ENCODE measurements at places on chromosomes 3 and 15. TPM values are rescaled to one million over a fixed set of nuclear protein-coding genes. Genes with fewer than 3 reads are reported as not detected.
A peak's percentile ranks its signal among the peaks of the same experiment; 100 is the strongest.

Gene PTX3
- 5.0 TPM for total RNA-seq

Gene IL12A
- 0.69 TPM for total RNA-seq

Gene CFAP100
- not detected for total RNA-seq

Gene AQR
- 12.2 TPM for total RNA-seq

Gene NR1D2
- 13.5 TPM for total RNA-seq

Gene NUSAP1
- total RNA-seq: 2.8 TPM

Gene ISLR
- 1.5 TPM for total RNA-seq

Gene SNURF
- 13.0 TPM for total RNA-seq

Gene MED12L
- total RNA-seq: 0.64 TPM

GRCh38 chr3:14452740-14453710 is 50.6 kb downstream of the SLC6A6 start:
- peaks cover 25% of the 10 kb centered on the region for H3K4me1 ChIP-seq
- peak overlapping the region; percentile 80 for H3K27ac ChIP-seq
- H3K4me3 ChIP-seq: no peak overlapping the region
- DNase-seq: peak; percentile 85
- no peaks in the 10 kb centered on the region for H3K27me3 ChIP-seq

- H3K4me1 ChIP-seq: no peaks in the 10 kb centered on the region
- no peaks in the 10 kb centered on the region for H3K27me3 ChIP-seq
- no peak overlapping the region for H3K27ac ChIP-seq
Measured at GRCh38 chr3:74273091-74273490, 341.4 kb downstream of the CNTN3 start.

- no peak overlapping the region for H3K27ac ChIP-seq
- peaks cover 12% of the 10 kb centered on the region for H3K36me3 ChIP-seq
- DNase-seq: no peak
- no peak overlapping the region for H3K4me3 ChIP-seq
Measured at GRCh38 chr15:90960298-90961091, 5.8 kb downstream of the RCCD1 start.

GRCh38 chr15:49247556-49248110 is 77.6 kb downstream of the GALK2 start:
- no peak for DNase-seq
- H3K4me3 ChIP-seq: no peak overlapping the region
- no peaks in the 10 kb centered on the region for H3K4me1 ChIP-seq
- peaks cover 9% of the 10 kb centered on the region for H3K36me3 ChIP-seq
- no peak overlapping the region for H3K27ac ChIP-seq

DNA sequence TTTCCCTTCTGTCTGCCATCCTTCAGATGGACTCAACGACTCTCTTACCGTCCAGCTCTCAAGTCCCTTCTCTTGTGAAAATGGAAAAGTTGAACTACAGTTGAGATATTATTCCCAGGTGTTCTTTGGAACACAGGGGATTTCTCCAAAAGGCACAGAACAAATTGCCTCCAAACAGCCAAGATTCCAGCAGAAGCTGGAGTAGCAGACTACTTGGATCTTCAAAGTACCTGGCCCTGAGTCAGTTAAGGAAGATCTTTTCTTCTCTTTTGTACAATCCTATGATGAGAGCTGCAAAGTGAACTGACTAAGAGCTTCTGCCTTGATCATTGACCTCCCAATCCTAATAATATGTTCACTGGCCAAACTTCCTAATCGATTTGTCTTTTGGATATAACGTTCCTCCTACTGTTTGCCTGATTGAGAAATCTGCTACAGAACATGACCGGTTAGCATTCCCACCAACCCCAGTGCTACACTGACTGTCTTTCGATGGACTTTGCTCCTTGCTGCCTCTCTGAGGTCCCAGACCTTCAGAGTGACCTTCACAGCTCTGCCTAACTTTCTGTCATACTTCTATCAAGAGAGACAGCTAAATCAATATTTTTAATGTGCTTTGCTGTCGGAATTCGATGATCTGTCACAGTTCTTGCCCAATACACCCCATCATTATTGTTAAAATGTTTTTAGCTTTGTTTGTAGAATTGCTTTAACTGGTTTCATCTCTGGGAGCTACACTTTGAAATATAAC is 21.9 kb downstream of the PAQR9 start:
- H3K4me1 ChIP-seq: no peaks in the 10 kb centered on the region
- no peak overlapping the region for H3K27ac ChIP-seq
- H3K4me3 ChIP-seq: no peak overlapping the region
- no peaks in the 10 kb centered on the region for H3K36me3 ChIP-seq

DNA sequence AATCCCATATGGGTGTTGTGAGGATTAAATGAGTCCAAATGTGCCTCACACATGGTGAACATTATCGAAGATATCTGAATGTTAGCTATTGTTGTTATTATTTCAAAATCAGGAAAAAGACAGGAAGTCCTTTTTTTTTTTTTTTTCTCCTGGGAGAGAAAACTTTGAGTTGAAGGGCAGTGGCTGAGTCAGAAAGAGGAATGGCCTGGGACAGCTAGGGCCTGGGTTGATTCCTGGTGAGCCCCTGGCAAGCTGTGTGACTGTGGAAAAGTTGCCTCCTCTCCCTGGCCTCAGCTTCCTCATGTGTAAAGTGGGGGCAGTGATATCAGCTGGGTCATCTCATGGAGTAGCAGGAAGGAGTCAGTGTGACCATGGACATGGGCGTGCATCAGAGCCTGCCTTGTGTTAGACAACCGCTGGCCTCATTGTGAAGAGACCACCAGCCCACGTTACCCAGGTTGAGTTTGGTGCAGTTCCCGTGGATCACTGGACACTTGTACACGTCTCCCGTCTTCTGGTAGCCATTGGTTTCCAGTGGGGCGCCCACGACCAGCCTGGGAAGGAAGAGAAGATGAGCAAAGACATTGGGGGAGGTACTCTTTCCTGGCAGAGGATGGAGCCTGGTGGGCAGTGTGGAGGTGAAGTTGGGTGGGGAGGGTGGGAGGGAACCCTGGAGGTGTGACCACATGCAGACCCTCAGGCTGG is 63.1 kb downstream of the ITGA11 start:
- H3K4me3 ChIP-seq: no peak overlapping the region
- no peaks in the 10 kb centered on the region for H3K27me3 ChIP-seq
- no peak overlapping the region for H3K27ac ChIP-seq
- no peaks in the 10 kb centered on the region for H3K36me3 ChIP-seq
- DNase-seq: no peak

DNA sequence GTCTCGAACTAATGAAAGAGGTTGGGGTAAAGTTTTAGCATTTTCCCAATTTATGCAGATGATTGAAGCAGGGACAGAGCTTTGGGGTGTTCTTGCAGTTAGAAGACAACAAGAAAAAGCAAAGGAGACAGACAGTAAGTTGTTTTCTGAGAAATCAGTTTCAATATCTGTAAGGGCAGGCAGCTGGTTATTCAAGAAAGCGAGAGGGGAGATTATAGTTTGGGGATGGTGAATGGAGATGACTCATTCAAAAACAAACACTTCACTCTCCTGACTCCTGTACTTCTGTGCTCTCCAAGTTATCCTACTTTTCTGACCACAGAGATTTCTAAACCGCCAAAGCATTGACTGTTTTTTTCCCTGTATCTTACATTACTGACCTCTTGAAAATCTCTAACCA is 352.0 kb downstream of the GAP43 start:
- H3K27me3 ChIP-seq: no peaks in the 10 kb centered on the region
- H3K36me3 ChIP-seq: no peaks in the 10 kb centered on the region
- no peaks in the 10 kb centered on the region for H3K4me1 ChIP-seq
- H3K27ac ChIP-seq: no peak overlapping the region

DNA sequence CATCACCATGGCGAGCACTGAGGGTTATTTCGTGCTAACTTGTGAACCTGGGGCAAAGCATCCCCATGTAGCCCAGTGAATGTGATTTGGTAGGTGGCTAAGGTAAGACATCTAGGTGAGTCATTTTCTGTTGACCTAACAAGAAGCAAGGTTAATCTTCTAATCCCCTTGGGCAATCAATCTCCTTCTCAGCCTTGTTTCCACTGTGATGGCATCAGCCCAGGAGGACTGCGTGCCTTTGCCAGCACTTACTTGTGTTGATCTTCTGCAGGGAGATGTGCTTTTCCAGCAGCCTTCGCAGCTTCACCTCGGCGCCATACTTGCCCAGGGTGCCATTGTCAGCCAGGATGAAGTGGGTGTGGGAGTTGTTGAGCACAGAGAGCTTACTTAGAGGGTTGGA is 35.7 kb downstream of the TRPM1 start:
- no peaks in the 10 kb centered on the region for H3K27me3 ChIP-seq
- H3K27ac ChIP-seq: no peak overlapping the region
- DNase-seq: no peak
- no peaks in the 10 kb centered on the region for H3K4me1 ChIP-seq
- no peaks in the 10 kb centered on the region for H3K36me3 ChIP-seq
- H3K4me3 ChIP-seq: no peak overlapping the region

GRCh38 chr15:51363383-51363782 is 21.9 kb downstream of the GLDN start:
- DNase-seq: no peak
- no peak overlapping the region for H3K27ac ChIP-seq
- H3K4me3 ChIP-seq: no peak overlapping the region
- H3K27me3 ChIP-seq: no peaks in the 10 kb centered on the region
- no peaks in the 10 kb centered on the region for H3K36me3 ChIP-seq
- H3K4me1 ChIP-seq: no peaks in the 10 kb centered on the region

GRCh38 chr3:20478436-20478835 is 292.4 kb upstream of the SGO1 start:
- no peak for DNase-seq
- no peaks in the 10 kb centered on the region for H3K4me1 ChIP-seq
- H3K36me3 ChIP-seq: no peaks in the 10 kb centered on the region

DNA sequence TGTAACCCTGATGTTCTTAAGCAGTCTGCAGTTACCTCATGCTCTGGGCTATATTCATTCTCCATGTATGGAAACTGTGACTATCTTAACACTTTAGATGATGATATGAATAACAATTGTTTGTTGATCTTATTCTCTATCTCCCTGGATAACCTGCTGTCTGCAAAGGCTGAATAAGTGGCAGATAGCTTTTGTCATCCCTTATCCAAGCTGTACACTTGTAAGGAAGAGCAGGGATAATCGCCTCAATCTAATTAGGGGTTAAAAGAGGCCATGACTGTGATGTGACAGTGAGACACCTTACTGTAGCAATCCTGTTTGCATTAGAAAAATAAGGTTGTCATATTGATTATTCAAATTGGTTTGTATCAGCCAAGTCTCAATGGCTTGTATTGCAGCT is 123.9 kb downstream of the RSRC1 start:
- no peak overlapping the region for H3K27ac ChIP-seq
- H3K36me3 ChIP-seq: no peaks in the 10 kb centered on the region
- no peaks in the 10 kb centered on the region for H3K27me3 ChIP-seq
- H3K4me1 ChIP-seq: no peaks in the 10 kb centered on the region
- H3K4me3 ChIP-seq: no peak overlapping the region

GRCh38 chr3:36546226-36546625 is 165.9 kb downstream of the STAC start:
- H3K4me3 ChIP-seq: no peak overlapping the region
- H3K27me3 ChIP-seq: no peaks in the 10 kb centered on the region
- H3K36me3 ChIP-seq: no peaks in the 10 kb centered on the region
- DNase-seq: no peak
- H3K4me1 ChIP-seq: no peaks in the 10 kb centered on the region

DNA sequence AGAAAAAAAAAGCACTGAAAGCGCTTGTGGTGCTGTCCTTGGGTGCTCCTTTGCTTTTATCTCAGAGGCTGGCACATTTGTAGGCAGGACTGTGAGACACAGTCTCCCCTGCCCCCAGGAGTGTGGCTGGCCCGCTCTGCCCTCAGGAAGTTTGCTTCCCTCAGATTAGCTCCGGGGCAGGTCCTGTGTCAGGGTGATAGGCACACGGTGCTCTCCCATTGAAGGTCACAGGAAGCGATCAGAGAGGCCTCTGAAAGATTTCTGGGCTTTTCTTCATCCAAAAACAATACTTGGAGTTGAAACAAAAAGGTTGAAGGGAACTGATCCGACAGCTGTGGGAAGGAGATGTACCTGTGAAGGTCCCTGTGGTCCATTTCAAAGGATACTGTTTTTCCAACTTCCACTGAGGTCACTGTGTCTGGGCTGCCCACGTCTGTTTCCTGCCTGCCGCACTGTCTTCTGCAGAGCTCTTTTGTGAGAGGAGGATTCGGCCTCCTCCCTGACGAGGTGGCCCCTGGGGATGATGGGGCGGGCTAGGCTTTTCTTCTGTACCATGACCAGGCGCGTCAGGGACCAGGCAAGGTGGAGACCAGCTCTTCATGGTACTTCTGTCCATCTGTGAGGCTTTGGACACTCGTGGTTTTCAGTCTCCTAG is 330.5 kb upstream of the CTDSPL start:
- no peaks in the 10 kb centered on the region for H3K36me3 ChIP-seq
- no peak overlapping the region for H3K4me3 ChIP-seq
- DNase-seq: no peak
- no peaks in the 10 kb centered on the region for H3K27me3 ChIP-seq

- H3K27me3 ChIP-seq: peaks cover 33% of the 10 kb centered on the region
- H3K36me3 ChIP-seq: no peaks in the 10 kb centered on the region
- no peak within 1 kb of the TSS for H3K4me3 ChIP-seq
- DNase-seq: no peak
Measured at GRCh38 chr3:62373215-62373614, at the start of gene FEZF2. FEZF2 (minus strand) TSS chr3:62373550; CDS start chr3:62372868, 682 bp downstream.

DNA sequence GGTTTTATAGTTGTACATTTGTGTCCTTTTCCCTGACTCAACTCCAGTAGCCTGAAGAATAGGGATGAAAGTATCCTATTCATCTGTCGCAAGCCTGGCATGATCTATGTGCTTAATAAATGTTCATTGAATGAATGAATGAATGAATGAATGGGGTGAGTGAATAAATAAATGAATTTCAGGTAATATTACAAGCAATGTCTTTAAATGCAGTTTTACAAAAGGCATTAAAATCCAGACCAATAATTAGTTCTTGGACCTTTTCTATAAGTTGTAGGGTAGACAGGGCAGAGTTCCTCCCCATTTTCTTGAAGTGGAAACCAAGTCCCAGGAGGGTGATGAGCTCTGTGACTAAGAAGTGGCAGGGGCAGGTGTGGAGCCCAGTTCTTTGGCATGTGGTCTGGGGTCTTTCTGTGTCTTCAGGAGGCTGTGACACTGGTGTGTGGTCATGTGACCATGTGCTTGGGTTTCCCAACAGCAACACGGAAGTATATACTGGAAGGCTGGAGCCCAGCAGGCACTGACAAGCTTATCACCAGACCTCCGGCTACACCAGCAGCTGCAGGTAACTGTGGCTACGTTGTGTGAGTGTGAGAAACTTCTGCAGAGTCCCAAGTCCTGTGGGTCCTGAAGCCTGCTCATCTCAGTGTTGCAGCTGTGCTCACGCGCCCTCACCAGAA is 18.3 kb downstream of the XYLB start:
- DNase-seq: no peak
- H3K36me3 ChIP-seq: no peaks in the 10 kb centered on the region
- H3K4me3 ChIP-seq: no peak overlapping the region
- no peaks in the 10 kb centered on the region for H3K27me3 ChIP-seq
- H3K27ac ChIP-seq: no peak overlapping the region

GRCh38 chr15:80060356-80061006 is 1.0 kb downstream of the ZFAND6 start:
- peak; percentile 40 for DNase-seq
- H3K27me3 ChIP-seq: no peaks in the 10 kb centered on the region
- peak overlapping the region; percentile 91 for H3K27ac ChIP-seq
- peaks cover 6% of the 10 kb centered on the region for H3K4me1 ChIP-seq
- no peaks in the 10 kb centered on the region for H3K36me3 ChIP-seq

DNA sequence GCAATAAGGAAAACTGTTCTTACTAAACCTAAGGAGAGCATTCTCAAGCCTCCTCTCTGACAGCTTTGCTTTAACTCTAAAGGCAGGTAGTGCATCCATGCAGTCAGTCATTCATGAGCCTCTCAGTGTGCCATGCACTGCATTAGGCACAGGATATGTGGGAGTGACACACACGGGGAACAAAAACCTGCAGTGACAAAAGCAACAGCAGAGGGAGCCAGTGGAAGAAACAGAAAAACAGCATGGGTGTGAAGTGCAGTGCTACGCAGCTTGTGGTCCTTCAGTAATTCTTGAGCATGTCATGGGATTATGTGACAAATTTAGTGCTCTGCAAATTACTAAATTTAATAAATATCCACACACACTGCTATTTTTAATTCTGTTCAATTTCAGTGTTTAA is 230.7 kb downstream of the BBX start:
- no peaks in the 10 kb centered on the region for H3K4me1 ChIP-seq
- H3K27ac ChIP-seq: no peak overlapping the region
- no peaks in the 10 kb centered on the region for H3K36me3 ChIP-seq
- H3K27me3 ChIP-seq: no peaks in the 10 kb centered on the region

All from pancreas (tissue), 10 donors.